ENCODE measurements at places on chromosomes 3 and 15. TPM values are rescaled to one million over a fixed set of nuclear protein-coding genes. Genes with fewer than 3 reads are reported as not detected.

DNA sequence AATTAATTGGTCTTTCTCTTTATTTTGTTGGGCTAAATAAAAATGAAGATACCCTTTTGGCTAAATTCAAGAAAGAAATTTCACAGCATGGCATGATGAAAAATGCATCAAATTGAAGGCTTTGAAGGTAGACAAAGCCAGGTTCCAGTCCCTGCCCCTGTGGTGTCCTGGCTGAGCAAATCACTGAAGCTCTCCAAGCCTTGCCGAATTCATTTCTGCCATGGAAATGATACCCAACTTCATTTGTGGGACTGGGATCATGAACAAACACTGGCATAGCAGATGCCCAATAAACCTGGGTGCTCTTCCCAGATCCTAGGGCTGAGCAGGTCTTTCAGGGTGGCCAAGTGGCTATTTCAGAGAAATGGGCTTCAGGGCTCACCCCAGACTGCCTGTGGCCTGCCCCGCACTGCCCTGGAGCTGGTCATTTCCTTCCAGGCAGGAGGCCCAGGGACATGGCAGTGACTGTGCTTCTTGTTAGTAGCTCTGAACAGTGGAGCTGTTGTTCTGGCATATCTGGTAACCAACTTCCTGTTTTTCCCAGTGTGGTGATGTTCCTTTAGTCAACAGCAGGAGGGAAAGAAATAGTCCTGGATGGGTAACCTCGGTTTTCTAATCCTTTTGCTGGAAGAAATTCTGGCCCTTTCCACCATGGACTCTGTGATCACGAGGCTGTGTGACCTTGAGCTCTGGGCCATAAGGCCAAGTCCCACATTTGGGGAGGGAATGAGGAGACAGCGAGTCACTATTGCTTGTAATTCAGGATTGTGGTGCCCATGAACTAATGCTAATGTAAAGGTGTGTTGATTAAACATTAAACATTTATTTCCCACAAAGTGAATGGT, 47.6 kb downstream of the CTDSPL start:
- H3K4me1 ChIP-seq, result peaks cover 29% of the 10 kb centered on the region
- no peak overlapping the region for H3K4me3 ChIP-seq
- no peak for DNase-seq
- no peaks in the 10 kb centered on the region for H3K27me3 ChIP-seq
- no peak overlapping the region for H3K27ac ChIP-seq
- H3K36me3 ChIP-seq, result no peaks in the 10 kb centered on the region

Gene SLC28A2
- total RNA-seq, result not detected

Gene MOBP
- 0.24 TPM for total RNA-seq

DNA sequence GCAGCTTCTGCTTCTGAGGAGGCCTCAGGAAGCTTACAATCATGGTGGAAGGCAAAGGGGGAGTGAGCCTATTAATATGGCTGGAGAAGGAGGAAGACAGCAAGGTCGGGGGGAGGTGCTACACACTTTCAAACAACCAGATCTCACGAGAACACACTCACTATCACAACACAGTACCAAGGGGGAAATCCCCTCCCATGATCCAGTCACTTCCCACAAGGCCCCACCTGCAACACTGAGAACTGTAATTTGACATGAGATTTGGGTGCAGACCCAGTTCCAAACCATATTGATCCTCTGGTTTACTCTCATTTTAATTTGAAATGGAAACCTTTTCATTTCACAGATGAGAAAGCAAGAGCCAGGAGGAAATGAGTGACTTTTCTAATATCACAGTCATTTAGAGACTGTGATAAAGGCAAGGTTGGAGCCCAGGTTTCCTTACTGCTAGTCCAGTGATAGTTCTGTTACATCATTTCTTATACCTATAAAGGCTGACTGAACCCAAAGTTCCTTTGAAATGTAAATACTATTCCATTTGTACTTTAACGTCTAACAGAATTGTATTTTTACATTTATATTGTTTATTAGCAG, 105.8 kb upstream of the GAP43 start:
- H3K36me3 ChIP-seq, result no peaks in the 10 kb centered on the region
- DNase-seq, result no peak
- H3K27ac ChIP-seq, result no peak overlapping the region
- no peaks in the 10 kb centered on the region for H3K27me3 ChIP-seq
- no peak overlapping the region for H3K4me3 ChIP-seq

- no peak overlapping the region for H3K4me3 ChIP-seq
- H3K27me3 ChIP-seq, result no peaks in the 10 kb centered on the region
- no peaks in the 10 kb centered on the region for H3K36me3 ChIP-seq
- no peaks in the 10 kb centered on the region for H3K4me1 ChIP-seq
- H3K27ac ChIP-seq, result no peak overlapping the region
Observed at GRCh38 chr15:39731266-39731665, 51.4 kb downstream of the FSIP1 start.

DNA sequence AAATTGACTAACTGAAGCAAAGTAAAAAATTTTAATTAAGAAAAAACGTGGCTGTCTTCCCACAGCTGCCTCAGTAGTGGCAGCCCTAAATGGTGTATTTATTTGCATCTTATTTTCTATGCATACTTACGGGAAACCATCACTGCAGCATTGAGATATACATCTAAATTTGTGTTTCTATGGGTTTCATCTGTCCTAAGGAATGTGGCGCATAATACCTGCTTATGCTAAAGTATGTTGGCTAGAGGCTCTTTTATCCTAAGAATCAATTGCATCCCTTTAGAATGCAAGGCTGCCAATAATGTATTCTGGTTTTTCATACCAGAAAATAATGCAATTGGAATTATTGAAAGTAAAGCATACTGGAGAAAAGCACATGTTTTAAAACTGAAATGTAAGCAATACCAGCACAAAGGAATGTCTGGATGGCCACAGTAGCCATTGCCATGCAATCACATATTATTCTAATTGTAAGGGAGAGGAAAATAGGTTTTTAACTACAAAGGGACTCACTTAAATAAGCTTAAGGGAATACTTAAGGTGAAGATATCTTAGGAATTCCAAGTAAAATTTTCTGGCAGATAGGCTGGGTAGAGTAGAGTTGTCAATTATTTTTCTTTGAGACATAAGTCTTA, 834.5 kb upstream of the NECTIN3 start:
- H3K36me3 ChIP-seq, result no peaks in the 10 kb centered on the region
- H3K27me3 ChIP-seq, result no peaks in the 10 kb centered on the region
- no peak for DNase-seq
- H3K4me1 ChIP-seq, result no peaks in the 10 kb centered on the region
- H3K27ac ChIP-seq, result no peak overlapping the region

GRCh38 chr15:71707230-71708050, 102.9 kb upstream of the NR2E3 start:
- H3K36me3 ChIP-seq, result no peaks in the 10 kb centered on the region
- DNase-seq, result no peak
- peaks cover 15% of the 10 kb centered on the region for H3K4me1 ChIP-seq
- no peak overlapping the region for H3K4me3 ChIP-seq

Gene SUMF1
- 21.3 TPM for total RNA-seq

- no peak for DNase-seq
- H3K4me1 ChIP-seq, result peaks cover 3% of the 10 kb centered on the region
- H3K4me3 ChIP-seq, result no peak overlapping the region
- H3K27me3 ChIP-seq, result no peaks in the 10 kb centered on the region
- no peaks in the 10 kb centered on the region for H3K36me3 ChIP-seq
- no peak overlapping the region for H3K27ac ChIP-seq
Observed at GRCh38 chr3:191401775-191402357, 59.1 kb upstream of the PYDC2 start.

GRCh38 chr3:126083138-126083445, 832 bp downstream of the SLC41A3 start:
- H3K36me3 ChIP-seq, result no peaks in the 10 kb centered on the region
- no peak overlapping the region for H3K27ac ChIP-seq
- H3K27me3 ChIP-seq, result no peaks in the 10 kb centered on the region
- H3K4me1 ChIP-seq, result peaks cover 8% of the 10 kb centered on the region
- peak overlapping the region; percentile 88 for H3K4me3 ChIP-seq
- DNase-seq, result no peak

DNA sequence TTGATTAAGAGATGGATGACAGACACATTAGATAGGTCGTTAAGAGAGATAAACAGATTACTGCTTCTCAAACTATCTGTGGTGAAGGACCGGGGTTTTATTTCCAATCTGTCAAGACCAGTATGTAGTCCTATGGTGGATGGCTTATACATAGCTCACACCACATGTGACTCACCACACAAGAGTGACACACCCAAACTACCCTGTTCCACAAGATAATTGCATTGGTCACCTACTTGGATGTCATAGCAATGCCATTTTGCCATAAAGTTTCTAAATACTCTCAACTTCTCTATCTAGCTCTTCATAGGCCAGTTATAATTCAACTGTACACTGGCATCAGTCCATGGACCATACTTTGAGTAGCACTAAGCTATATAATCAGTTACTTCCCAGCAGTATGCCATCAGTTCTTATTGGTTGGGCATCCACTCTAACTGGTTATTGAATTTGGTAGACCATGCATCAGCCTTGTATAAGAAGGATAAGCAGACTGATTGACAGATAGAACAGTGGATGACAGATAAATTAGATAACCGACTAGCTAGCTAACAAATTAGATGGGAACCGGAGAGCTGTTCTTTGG, 11.6 kb downstream of the WWTR1 start:
- no peak overlapping the region for H3K27ac ChIP-seq
- DNase-seq, result no peak
- H3K36me3 ChIP-seq, result no peaks in the 10 kb centered on the region
- H3K4me3 ChIP-seq, result no peak overlapping the region
- H3K27me3 ChIP-seq, result no peaks in the 10 kb centered on the region
- peaks cover 26% of the 10 kb centered on the region for H3K4me1 ChIP-seq

GRCh38 chr3:195117978-195118581, 152.9 kb downstream of the XXYLT1 start:
- H3K4me3 ChIP-seq, result no peak overlapping the region
- no peak overlapping the region for H3K27ac ChIP-seq
- H3K36me3 ChIP-seq, result no peaks in the 10 kb centered on the region
- H3K4me1 ChIP-seq, result no peaks in the 10 kb centered on the region

DNA sequence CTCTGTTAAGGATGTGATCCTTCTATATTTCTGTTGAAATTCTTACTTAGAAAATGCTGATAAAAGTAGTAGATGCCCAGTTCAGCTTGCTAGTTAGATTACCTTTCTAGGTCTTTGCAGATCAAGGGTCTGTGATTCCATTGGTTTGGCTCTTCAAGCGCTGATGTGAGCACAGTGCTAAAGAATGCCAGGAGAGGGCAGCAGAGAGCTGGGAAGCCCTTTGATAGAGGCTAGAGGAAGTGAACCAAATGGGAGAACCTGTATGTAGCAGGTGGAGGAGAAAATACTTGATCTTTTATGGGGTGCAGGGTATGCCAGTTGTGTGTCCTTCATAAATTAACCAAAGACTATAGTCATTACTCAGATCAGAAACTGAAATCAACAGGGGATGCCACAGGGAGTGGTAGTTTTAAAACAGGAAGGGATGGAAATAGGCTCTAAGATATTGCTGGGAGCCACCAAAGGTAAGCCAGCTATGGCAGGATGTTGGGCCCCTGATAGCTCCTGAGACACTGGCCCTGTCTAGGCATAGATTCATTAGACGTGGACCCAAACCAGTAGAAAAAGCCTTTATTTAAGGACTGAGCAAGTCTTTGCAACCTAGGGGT, 677.4 kb downstream of the SQOR start:
- H3K4me3 ChIP-seq, result no peak overlapping the region
- H3K27ac ChIP-seq, result no peak overlapping the region
- H3K27me3 ChIP-seq, result no peaks in the 10 kb centered on the region
- H3K36me3 ChIP-seq, result no peaks in the 10 kb centered on the region
- DNase-seq, result peak; percentile 45

DNA sequence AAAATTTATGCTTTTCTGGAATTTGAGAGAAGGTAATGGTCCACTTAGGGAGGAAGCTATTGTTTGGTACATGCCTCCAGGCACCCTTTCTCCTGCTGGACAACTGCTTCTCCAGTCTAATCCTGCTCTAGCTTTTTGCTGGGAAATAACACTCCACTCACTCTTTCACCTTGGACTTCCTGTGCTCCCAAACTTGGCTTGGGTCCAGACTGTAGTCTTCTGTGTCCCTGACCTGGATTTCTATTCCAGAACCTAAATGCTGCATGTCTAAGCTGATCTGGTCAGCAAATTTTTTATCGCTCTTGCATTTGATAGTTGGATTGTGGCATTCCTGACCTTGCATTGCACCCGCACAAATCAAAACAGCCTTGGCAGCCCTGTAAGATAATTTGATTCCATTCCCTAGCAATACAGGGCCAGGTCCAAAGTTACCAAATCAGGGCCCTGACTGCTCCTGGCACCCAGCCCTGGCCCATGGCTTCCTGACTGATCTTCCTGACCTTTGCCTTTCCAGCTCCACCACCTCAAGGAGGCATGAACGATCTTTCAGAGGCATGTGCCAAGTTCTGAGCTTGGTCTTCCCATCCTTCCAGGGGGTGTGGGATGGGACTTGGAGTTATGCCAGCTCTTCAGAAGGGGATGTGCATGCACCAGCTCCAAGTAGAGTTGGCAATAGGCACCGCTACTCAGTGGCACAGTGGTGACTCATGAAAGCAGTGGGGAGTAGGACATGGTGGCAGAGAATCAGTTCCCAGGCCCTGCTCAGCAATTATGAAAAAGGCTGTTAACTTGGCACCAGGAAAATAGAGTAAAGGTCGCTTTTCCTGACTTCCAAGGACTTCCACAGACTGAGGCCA, 43.9 kb upstream of the GOLGA8J start:
- DNase-seq, result no peak
- H3K27ac ChIP-seq, result no peak overlapping the region
- H3K27me3 ChIP-seq, result no peaks in the 10 kb centered on the region
- no peaks in the 10 kb centered on the region for H3K36me3 ChIP-seq
- H3K4me3 ChIP-seq, result no peak overlapping the region
- H3K4me1 ChIP-seq, result peaks cover 1% of the 10 kb centered on the region

DNA sequence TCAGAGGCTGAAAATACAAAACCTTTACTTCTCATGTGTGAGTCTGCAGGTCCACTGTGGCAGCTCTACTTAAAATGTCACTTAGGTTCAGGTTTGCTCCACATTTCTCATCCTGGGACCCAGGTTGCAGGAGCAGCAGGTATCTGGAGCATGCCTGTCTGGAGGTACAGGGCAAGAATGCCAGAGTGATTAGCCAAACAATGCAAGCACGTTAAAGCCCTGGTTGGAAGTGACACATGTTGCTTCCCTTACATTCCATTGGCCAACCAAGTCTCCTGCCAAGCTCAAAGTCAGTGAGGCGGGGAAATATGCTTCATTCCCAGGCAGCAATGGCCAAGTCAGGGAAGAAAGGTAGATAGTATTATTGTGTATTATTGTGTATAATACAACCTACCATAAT, 76.8 kb upstream of the ARL6 start:
- H3K36me3 ChIP-seq, result no peaks in the 10 kb centered on the region
- H3K4me3 ChIP-seq, result no peak overlapping the region
- no peaks in the 10 kb centered on the region for H3K27me3 ChIP-seq
- H3K4me1 ChIP-seq, result no peaks in the 10 kb centered on the region
- no peak for DNase-seq

Gene THPO
- total RNA-seq, result 1.7 TPM

GRCh38 chr3:58234516-58234931, 3.1 kb upstream of the ABHD6 start:
- DNase-seq, result no peak
- H3K4me3 ChIP-seq, result no peak overlapping the region
- no peaks in the 10 kb centered on the region for H3K27me3 ChIP-seq
- H3K27ac ChIP-seq, result no peak overlapping the region
- peaks cover 2% of the 10 kb centered on the region for H3K4me1 ChIP-seq
- H3K36me3 ChIP-seq, result no peaks in the 10 kb centered on the region
